ENCODE measurements at places on chromosomes 16 and 17.

DNA sequence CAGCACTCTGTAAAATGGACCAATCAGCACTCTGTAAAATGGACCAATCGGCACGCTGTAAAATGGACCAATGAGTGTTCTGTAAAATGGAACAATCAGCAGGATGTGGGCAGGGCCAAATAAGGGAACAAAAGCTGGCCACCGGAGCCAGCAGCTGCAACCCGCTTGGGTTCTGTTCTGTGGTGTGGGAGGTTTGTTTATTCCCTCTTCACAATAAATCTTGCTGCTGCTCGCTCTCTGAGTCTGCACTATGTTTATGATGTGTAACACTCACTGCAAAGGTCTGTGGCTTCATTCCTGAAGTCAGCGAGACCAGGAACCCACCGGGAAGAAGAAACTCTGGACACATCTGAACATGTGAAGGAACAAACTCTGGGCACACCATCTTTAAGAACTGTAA lies 20.5 kb downstream of the TMEM100 start:
- no peak for DNase-seq

- DNase-seq, result no peak
Observed at GRCh38 chr17:36590082-36590481, 1.6 kb upstream of the DHRS11 start.

DNA sequence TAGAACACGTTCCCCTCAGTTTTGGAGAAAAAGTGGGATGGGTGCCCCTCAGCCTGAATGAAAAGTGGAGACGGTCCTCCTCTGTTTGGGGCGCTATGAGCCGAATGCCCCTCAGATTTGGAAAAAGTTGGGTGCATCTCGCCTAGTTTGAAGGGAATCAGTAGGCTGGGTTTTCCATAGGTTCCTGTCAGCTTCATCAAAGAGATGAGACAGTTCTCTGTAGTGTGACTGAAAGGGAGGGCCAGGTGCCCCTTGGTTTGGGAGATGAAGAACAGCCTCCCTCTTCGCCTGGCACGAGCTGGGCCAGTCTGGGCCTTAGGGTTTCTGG lies 742 bp upstream of the SLC9A5 start:
- no peak for DNase-seq

DNA sequence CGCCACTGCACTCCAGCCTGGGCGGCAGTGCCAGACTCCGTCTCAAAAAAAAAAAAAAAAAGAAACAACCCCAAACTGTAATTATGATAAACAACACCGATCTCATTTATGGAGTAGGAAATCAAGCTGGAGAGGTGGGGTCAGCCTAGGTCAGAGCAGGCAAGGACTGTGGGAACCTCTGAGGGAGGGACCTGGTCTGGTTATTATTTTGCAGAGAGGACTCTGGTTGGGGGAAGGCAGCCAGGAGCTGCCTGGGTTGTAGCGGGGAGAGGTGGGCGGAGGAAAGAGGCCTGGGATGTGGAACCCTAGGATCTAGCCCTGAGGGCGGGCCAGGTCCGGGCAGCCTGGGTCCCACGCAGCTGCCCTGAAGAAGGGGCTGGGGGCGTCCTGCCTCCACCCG lies 10.9 kb upstream of the HS3ST6 start:
- no peak for DNase-seq

DNA sequence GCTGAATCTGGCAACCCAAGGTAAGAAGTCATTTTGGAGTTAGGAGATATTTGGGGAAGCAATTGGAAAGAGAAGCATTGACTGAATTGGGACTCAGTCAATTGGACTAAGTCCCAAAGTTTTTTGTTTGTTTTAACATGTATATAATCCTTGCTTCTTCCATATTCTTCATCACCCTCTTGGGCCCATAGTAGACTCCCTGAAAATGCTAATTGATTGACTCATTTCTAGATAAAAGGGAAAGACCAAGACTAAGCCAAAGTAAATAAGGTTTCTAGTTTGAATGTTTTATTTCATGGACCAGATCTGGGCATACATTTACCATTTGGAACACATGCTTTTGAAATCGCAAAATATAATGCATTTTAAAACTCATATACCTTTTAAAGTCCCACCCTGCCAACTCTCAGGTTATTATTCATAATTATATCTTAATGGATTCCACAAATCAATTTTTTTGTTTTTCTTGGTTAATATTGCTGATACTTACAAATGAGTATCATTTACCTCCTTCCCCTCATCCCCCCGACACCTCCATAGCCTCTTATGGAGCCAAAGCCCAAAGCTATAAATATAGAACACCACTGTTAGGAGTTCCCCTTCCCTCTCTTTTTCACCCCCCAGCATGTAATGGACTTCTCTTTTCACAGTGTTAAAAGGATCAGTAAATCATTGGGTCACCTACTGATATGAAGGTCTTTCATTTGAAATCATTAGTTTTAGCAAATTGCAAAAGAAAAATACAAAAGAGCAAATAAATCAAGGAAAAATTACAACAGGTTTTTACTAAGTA lies 674.0 kb upstream of the SOX9 start:
- no peak for DNase-seq

- DNase-seq, result no peak
Observed at GRCh38 chr16:35196313-35196712, 1736.9 kb downstream of the TP53TG3F start.

DNA sequence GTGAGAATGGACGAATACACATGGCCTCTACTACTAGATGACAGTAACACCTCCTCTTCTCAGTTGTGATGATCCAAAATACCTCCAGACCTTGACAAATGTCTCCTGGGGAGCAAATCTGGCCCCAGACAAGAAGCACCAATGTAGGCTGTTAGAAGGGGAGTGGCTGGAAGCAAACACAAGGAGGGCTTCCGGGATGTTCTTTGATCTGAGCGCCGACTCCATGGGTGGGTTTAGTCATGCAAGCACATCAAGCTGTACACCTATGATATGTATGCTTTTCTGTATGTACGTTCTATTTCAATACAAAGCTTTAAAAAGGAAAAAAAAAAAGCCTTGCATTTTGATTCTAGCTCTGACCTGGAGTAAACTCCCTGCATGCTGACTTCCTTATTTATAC lies 61.4 kb downstream of the ARHGAP17 start:
- no peak for DNase-seq

DNA sequence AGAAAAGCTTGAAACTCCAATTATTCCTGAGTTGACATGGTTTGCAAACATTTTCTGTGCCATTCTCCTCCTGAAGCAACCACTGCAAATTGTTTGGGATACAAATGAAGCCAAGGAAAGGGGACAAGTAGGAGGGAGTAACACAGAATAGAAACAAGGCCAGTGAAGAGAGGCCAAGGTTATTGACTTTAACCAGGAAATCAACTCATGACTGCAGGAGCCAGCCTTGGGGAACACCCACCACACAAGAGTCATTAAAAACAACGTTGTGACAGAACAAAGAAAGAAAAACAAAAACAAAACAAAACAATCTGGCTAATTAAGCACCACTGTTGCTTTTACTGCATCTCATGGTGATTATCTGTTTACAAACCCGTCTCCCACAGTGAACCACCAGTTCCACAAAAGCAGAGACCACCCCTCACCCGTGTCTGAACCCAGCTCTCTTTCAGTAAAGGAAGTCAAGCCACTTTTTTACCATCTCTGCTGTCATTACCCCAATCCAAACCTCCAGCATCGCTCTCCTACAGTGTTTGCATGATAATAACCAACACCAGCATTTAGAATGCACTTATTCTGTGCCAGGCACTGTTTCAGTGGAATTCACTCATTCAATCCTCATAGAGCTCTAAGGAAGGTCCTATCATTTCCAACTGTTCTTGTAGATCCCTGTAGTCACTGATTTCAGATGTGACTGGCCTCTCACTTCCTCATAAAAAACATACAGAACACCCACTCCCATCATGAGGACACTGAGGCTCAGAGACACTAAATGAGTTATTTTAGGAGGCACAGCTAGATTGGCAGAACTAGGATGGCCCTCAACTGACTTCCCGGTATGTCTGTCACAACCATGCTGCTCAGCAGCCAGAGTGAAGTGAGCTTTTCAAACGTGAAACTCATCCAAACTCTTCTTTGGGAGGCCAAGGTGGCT lies 2.0 kb downstream of the ZDHHC1 start:
- DNase-seq, result no peak

GRCh38 chr16:80664786-80665185 lies 124.0 kb downstream of the DYNLRB2 start:
- DNase-seq, result no peak

GRCh38 chr17:9306086-9306485 lies 269.5 kb downstream of the STX8 start:
- no peak for DNase-seq

- no peak for DNase-seq
Observed at GRCh38 chr16:35188288-35189155, 1729.1 kb downstream of the TP53TG3F start.

DNA sequence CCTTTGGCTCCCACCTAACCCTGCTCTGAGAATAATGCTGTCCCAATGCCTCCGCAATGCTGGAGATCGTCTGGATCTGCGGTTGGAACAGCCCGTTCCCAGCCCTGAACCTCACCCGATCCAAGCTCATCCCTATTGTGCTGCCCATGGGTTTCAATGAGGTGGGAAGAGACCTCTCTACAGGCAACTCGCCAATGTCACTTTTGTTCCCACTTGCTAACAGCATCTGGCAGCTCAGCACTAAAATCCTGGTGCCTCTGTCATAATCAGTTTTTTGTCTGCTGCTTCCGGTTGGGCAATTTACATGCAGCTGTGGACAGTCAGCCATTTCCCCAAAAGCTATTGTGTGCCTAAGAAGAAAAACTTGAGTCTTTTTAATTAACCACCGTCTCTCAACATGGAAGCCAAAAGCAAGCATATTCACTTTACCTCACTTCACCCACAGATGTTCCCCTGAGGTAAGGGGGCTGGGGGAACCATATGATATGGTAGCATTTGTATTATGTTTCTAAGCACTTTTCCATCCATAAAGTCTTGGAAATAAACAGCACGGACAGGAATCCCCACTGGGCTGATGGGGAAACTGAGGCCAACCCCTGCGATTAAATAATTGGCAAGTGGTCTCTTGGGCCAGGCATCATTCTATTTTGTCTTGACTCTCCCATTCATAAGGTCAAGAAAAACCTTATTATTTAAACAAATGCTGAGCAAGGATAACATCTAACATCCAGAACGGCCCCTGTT lies 159.2 kb upstream of the CDH5 start:
- DNase-seq, result no peak

DNA sequence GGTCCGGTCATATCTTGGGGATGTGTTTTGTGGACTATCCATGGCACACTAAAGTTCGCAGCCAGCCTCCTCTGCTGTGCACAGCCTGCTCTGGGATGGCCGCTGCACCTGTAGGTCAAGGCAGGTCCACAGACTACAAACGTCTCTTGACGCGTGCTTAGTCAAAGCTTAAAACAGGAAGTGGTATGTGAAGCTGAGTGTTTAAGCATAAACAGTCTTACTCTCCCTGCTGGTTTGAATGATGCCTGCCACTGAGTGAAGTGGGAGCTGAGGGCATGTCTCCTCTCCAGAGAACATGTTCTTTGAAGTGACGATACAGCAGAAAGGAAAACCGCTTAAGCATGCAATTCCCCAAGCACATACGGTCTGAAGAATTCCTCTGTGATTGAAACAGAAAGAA lies 365.6 kb downstream of the SLC39A11 start:
- DNase-seq, result no peak

DNA sequence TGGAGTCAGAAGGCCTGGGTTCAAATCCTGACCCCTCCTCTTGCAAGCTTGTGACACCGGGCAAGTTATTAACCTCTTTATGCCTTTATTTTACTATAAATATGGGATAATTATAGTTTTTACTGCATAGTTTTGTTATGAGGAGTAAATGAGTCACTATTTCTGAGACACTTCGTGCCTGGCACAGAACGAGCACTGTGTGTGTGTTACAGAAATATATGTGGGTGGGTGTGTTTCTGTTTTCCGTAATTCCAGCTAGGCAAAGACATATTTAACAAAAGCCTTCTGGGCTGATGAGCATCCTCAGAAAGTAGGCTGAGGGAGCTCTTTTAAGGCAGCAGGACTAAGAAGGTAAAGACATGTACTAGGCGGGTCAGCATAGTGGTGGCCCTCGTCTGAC lies 417.9 kb downstream of the MAF start:
- DNase-seq, result no peak

DNA sequence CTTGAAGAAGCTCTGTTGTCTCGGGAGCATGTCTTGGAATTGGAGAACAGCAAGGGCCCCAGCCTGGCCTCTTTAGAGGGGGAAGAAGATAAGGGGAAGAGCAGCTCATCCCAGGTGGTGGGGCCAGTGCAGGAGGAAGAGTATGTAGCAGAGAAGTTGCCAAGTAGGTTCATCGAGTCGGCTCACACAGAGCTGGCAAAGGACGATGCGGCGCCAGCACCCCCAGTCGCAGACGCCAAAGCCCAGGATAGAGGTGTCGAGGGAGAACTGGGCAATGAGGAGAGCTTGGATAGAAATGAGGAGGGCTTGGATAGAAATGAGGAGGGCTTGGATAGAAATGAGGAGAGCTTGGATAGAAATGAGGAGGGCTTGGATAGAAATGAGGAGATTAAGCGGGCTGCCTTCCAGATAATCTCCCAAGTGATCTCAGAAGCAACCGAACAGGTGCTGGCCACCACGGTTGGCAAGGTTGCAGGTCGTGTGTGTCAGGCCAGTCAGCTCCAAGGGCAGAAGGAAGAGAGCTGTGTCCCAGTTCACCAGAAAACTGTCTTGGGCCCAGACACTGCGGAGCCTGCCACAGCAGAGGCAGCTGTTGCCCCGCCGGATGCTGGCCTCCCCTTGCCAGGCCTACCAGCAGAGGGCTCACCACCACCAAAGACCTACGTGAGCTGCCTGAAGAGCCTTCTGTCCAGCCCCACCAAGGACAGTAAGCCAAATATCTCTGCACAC lies 21.2 kb downstream of the AKAP1 start:
- no peak for DNase-seq

- no peak for DNase-seq
Observed at GRCh38 chr17:70127221-70127873, 42.0 kb upstream of the KCNJ2 start.

- no peak for DNase-seq
Observed at GRCh38 chr17:44333371-44333770, 8.7 kb upstream of the SLC25A39 start.

GRCh38 chr16:80691111-80691741 lies 113.2 kb downstream of the CDYL2 start:
- no peak for DNase-seq

DNA sequence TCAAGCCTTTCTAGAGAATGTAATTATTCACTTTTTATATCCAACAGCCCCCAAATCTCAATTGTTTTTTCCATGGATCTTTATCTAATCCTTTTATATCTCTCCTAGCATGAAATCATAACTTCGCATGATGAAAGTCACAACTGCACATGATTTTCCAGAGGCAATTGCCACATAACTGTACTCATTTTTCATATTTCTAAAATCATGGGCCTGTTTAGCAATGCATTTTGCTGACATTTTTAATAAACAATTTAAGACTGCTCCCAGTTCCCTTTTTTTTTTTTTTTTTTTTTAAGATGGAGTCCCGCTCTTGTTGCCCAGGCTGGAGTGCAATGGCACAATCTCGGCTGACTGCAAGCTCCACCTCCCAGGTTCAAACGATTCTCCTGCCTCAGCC lies 83.5 kb downstream of the VMP1 start:
- no peak for DNase-seq

GRCh38 chr16:47109361-47109760 lies 34.4 kb downstream of the NETO2 start:
- DNase-seq, result no peak
